AG20443 (cell line): ENCODE measurements at places on chromosomes 4 and X.

DNA sequence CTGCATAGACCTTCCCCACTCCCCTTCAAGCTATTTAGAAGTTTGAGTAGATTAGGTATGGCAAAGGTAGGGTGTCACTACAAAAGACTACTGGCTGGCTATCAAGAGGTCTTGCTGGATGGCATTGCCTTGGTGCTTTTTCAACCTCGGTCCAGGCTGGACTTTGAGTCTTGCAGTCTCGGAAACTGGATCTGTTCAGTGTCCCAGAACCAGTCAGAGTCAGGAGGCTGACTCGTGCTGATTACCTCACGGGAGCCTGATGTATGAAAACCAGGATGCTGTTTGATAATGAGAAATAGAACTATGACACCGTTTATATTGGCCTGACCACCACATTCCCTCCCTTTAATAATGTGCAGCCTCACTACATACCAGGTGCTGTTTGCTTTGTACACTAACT is 2.7 kb upstream of the PHKA1 start:
- no peak for DNase-seq

- no peak for DNase-seq
Measured at GRCh38 chrX:84709987-84710386, 207.7 kb upstream of the HDX start.

DNA sequence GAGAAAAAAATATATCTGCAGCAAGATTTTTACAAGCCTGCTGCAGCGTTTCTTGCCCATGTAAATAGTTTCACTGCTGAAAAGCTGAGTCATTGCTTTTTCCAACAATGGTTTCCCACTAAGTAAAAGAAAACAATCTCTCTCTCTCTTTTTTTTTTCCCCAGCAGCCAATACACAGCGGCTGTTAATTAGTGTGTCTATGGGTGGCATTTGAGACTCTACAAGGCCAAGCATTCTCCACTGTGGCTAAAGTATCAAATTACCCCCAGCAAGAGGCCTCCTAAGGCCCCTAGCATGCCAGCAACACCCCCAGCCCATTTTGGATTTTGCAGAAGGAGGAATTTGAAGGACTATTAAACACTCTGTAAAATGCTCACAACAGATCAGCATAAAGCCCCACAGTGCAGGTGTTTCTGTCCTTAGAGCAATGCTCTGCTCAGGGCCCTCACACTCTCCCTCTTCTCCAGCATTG is 837.4 kb downstream of the TRIML1 start:
- no peak for DNase-seq

DNA sequence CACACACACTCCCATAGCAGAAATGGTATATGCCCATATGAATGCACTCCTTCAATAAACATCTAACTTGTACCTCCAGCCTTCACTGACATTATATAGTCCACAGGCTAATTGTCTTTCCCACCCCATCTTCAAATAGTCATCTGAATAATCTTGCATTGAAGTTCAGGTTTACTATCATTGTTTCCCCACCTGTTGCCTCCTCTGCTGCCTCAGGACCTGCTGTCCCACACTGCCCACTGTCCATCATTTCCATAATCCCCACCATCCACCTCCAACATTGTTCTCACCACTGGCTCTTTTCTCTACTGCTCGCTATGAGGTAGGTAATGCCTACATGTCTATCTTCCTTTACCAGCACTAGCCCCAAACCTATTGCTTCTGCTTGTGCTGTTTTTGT is 66.1 kb downstream of the TBC1D9 start:
- no peak for DNase-seq
